ENCODE measurements at places on chromosomes 4 and X. TPM values are rescaled to one million over a fixed set of nuclear protein-coding genes. Genes with fewer than 3 reads are reported as not detected.

Gene CXCL5
- 1.00 TPM for total RNA-seq

Gene TEC
- 4.2 TPM for total RNA-seq

Gene TMSB4X
- total RNA-seq: 498 TPM

Gene DGKK
- total RNA-seq: not detected

Gene SMIM10
- total RNA-seq: 0.37 TPM

Gene PWWP3B
- 0.93 TPM for total RNA-seq

Gene USP17L13
- total RNA-seq: not detected

Gene COX7B2
- total RNA-seq: not detected

Gene SLC9B1
- 0.48 TPM for total RNA-seq

GRCh38 chrX:39774774-39775328 lies 322.9 kb downstream of the BCOR start:
- H3K27ac ChIP-seq: no peak overlapping the region
- H3K4me1 ChIP-seq: peaks cover 4% of the 10 kb centered on the region
- no peaks in the 10 kb centered on the region for H3K36me3 ChIP-seq
- no peaks in the 10 kb centered on the region for H3K27me3 ChIP-seq

DNA sequence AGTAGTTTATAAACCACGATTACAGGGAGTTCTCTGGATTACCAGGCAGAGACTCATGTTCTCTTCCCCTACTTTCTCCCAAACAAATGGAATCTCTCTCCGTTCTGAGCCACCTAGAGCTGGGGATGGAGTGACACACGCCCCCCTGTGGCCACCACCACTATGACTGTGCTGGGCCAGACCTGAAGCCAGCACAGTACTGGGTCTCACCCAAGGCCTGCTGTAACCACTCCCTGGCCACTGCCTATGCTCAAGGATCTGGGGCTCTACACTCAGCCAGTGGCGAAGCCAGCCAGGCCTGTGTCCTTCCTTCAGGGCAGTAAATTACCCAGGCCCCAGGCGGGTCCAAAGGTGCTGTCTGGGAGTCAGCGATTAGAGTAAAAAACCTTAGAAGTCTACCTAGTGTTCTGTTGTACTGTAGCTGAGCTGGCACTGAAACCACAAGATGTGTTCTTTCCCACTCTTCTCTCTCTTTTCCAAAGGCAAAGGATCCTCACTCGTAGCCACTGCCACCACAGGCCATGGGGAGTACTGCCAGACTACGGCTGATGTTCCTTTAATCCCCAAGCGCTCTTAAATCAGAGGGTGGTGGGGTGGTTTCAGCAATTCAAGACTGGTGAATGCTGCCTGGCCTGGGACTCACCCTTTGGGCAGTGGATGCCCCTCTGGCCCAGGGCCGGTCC lies 412.2 kb upstream of the ARX start:
- H3K27ac ChIP-seq: no peak overlapping the region
- no peaks in the 10 kb centered on the region for H3K36me3 ChIP-seq
- DNase-seq: no peak
- no peak overlapping the region for H3K4me3 ChIP-seq
- H3K4me1 ChIP-seq: no peaks in the 10 kb centered on the region

GRCh38 chr4:6945052-6945409 lies 35.4 kb downstream of the TBC1D14 start:
- no peaks in the 10 kb centered on the region for H3K27me3 ChIP-seq
- H3K4me1 ChIP-seq: no peaks in the 10 kb centered on the region
- H3K27ac ChIP-seq: no peak overlapping the region
- peaks cover 2% of the 10 kb centered on the region for H3K36me3 ChIP-seq
- H3K4me3 ChIP-seq: no peak overlapping the region

GRCh38 chr4:177127658-177128057 lies 182.0 kb upstream of the NEIL3 start:
- H3K4me1 ChIP-seq: no peaks in the 10 kb centered on the region
- H3K4me3 ChIP-seq: no peak overlapping the region
- no peaks in the 10 kb centered on the region for H3K36me3 ChIP-seq
- no peak for DNase-seq
- H3K27me3 ChIP-seq: no peaks in the 10 kb centered on the region

GRCh38 chrX:6909396-6909795 lies 238.1 kb upstream of the STS start:
- no peak overlapping the region for H3K27ac ChIP-seq
- no peaks in the 10 kb centered on the region for H3K36me3 ChIP-seq
- no peak overlapping the region for H3K4me3 ChIP-seq

- no peaks in the 10 kb centered on the region for H3K36me3 ChIP-seq
- peaks cover 3% of the 10 kb centered on the region for H3K4me1 ChIP-seq
- H3K27me3 ChIP-seq: no peaks in the 10 kb centered on the region
- no peak for DNase-seq
- no peak overlapping the region for H3K27ac ChIP-seq
These were observed 10.8 kb upstream of the SORBS2 start for GRCh38 chr4:185822791-185823190.

GRCh38 chrX:134174859-134175258 lies 62.1 kb upstream of the CCDC160 start:
- H3K27me3 ChIP-seq: peaks cover 13% of the 10 kb centered on the region
- H3K4me3 ChIP-seq: no peak overlapping the region
- H3K36me3 ChIP-seq: no peaks in the 10 kb centered on the region
- DNase-seq: no peak

DNA sequence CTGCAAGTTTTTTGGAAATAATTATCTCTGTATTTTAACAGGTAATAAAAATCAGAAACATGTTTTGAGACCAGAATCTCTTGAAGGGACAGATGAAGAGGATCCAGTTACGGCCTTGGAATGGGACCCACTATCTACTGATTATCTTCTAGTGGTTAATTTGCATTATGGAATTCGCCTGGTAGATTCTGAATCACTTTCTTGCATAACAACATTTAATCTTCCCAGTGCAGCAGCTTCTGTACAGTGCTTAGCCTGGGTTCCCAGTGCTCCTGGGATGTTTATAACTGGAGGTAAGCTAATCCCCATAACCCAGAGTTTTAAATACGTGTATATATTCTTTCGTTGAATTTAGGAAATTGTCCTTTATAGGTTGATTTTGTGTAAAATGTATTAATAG lies 59.4 kb downstream of the WDR17 start:
- H3K4me1 ChIP-seq: no peaks in the 10 kb centered on the region
- H3K36me3 ChIP-seq: no peaks in the 10 kb centered on the region
- DNase-seq: no peak

GRCh38 chr4:122703868-122704267 lies 28.6 kb upstream of the BBS12 start:
- no peaks in the 10 kb centered on the region for H3K4me1 ChIP-seq
- no peak for DNase-seq
- H3K27me3 ChIP-seq: no peaks in the 10 kb centered on the region
- no peaks in the 10 kb centered on the region for H3K36me3 ChIP-seq

- H3K36me3 ChIP-seq: no peaks in the 10 kb centered on the region
- H3K4me3 ChIP-seq: peak overlapping the region; percentile 71
- H3K27ac ChIP-seq: peak overlapping the region; percentile 85
- H3K27me3 ChIP-seq: no peaks in the 10 kb centered on the region
- no peak for DNase-seq
These were observed 1.3 kb downstream of the ARSJ start for GRCh38 chr4:113978105-113978504.

DNA sequence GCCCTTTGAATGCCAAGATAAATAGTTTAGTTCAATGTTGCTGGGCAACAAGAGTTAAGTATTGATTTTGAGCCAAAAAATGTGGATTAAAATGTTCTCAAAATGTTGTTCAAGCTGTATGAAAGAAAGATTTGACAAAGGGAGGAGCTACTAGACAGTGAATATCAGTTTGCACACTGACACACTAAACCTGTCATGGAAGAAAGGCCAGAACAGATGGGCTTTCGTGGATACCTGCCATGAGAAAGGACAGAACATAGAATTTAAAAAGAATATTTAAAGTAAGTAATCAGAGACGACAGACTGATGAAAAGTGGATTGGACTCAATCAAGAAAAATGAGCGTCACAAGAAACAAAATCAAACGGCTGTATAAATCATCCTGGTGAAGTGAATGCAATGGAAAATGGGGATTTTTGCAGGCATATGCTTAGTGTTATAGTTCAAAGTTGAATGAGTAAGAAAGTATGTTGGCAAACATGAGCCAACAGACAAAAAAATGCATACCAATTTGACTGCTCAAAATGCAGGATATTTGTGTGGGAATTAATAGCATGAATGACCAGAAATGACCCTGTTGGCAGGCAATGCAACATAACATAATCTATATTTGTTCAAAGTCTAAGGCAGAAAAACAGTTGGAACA lies 7.4 kb downstream of the PCDH18 start:
- no peaks in the 10 kb centered on the region for H3K4me1 ChIP-seq
- DNase-seq: no peak
- no peak overlapping the region for H3K4me3 ChIP-seq
- no peaks in the 10 kb centered on the region for H3K36me3 ChIP-seq
- H3K27ac ChIP-seq: no peak overlapping the region
- H3K27me3 ChIP-seq: no peaks in the 10 kb centered on the region

DNA sequence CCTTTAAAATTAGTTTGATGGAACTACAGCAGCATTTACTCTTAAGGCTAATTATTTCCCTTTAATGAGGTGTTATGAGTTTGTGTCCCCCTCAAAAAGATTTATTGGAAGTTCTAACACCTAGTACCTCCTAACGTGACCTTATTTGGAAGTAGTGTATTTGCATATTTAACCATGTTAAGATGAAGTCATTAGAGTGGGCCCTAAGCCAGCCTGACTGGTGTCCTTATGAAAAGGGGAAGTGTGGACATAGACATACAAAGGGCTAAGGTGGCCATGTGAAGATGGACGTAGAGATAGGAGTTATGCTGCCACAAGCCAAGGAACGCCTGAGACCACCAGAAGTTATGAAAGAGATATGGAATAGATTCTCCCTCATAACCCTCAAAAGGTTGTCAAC lies 985.4 kb upstream of the INTU start:
- H3K36me3 ChIP-seq: no peaks in the 10 kb centered on the region
- DNase-seq: no peak
- no peak overlapping the region for H3K27ac ChIP-seq
- no peaks in the 10 kb centered on the region for H3K4me1 ChIP-seq
- no peak overlapping the region for H3K4me3 ChIP-seq

DNA sequence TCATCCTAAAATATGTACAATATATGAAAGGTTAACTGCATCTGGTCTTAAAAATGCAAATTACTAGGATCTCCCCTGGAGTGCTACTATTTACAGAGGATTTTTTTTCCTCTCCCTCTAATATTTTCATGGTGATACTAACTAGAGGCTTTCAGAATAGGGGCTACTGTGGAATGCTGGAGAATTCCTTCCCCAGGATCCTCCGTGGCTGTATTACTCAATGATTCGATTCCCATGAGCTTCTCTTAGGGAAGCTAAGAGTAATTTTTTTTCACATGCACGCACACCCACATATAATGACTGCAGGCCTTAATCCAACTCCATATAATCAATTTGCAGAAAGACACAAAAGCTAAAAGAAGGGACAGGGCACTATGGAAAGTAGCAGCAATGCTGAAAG lies 184.7 kb downstream of the ARHGAP6 start:
- no peaks in the 10 kb centered on the region for H3K36me3 ChIP-seq
- H3K4me1 ChIP-seq: no peaks in the 10 kb centered on the region
- no peak for DNase-seq
- H3K4me3 ChIP-seq: no peak overlapping the region

GRCh38 chr4:133157460-133158160 lies 8.5 kb downstream of the PCDH10 start:
- H3K36me3 ChIP-seq: no peaks in the 10 kb centered on the region
- H3K27me3 ChIP-seq: no peaks in the 10 kb centered on the region
- H3K4me1 ChIP-seq: no peaks in the 10 kb centered on the region
- DNase-seq: no peak

GRCh38 chrX:151701531-151701930 lies 6.3 kb downstream of the PRRG3 start:
- no peaks in the 10 kb centered on the region for H3K27me3 ChIP-seq
- H3K36me3 ChIP-seq: no peaks in the 10 kb centered on the region
- DNase-seq: no peak

DNA sequence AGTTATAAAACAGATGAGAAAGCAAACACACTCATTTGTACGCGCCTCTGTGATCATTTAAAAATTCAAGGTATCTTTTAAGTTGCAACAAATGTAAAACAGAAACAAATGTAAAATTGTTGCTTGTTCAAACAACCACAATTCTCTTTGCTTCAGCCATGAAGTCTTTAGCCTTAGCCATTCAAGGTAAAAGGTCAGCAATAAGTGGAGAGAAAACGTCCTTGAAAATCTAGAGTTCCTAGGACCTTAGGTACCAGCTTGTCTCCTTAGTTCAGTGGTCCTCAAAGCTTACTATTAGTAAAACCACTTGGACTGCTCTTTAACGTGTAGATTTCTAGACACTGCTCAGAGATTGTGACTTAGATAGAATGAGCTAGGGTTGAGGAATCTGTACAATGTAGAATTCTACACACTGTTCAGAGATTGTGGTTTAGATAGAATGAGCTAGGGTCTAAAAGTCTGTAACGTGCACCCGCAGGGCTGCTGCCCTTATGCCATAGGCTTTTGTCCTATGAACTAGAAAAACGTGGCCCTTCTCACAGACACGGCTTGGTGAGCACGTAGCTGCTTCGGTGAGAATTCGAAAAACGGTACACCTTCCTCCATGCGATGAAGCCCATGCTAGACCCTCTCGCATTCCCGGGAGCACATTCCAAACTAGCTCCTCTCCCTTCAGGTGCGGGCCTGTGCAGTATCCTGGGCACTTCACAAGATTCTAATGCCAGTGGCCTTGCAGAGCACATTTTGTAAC lies 1.7 kb downstream of the PLAC8 start:
- DNase-seq: no peak
- peaks cover 7% of the 10 kb centered on the region for H3K4me1 ChIP-seq
- H3K27me3 ChIP-seq: no peaks in the 10 kb centered on the region
- no peaks in the 10 kb centered on the region for H3K36me3 ChIP-seq
- H3K27ac ChIP-seq: peak overlapping the region; percentile 50

- no peaks in the 10 kb centered on the region for H3K4me1 ChIP-seq
- no peaks in the 10 kb centered on the region for H3K36me3 ChIP-seq
- no peaks in the 10 kb centered on the region for H3K27me3 ChIP-seq
- no peak overlapping the region for H3K4me3 ChIP-seq
- no peak for DNase-seq
These were observed 113.0 kb downstream of the DHRSX start for GRCh38 chrX:2387614-2388239.

GRCh38 chr4:77446601-77447000 lies 159.0 kb upstream of the CXCL13 start:
- H3K27me3 ChIP-seq: no peaks in the 10 kb centered on the region
- no peaks in the 10 kb centered on the region for H3K4me1 ChIP-seq
- H3K27ac ChIP-seq: no peak overlapping the region
- H3K36me3 ChIP-seq: no peaks in the 10 kb centered on the region
- no peak for DNase-seq
- H3K4me3 ChIP-seq: no peak overlapping the region

GRCh38 chr4:55169352-55169961 lies 44.1 kb upstream of the KDR start:
- H3K27ac ChIP-seq: no peak overlapping the region
- no peaks in the 10 kb centered on the region for H3K4me1 ChIP-seq
- DNase-seq: no peak
- no peaks in the 10 kb centered on the region for H3K27me3 ChIP-seq
- no peak overlapping the region for H3K4me3 ChIP-seq
- H3K36me3 ChIP-seq: no peaks in the 10 kb centered on the region
